ENCODE measurements at places on chromosomes 2 and 18.

- DNase-seq = no peak
Observed at GRCh38 chr2:11832531-11832930, 86.1 kb downstream of the LPIN1 start.

- DNase-seq = no peak
Observed at GRCh38 chr2:71122387-71123298, 7.4 kb downstream of the MCEE start.

- no peak for DNase-seq
Observed at GRCh38 chr18:11496526-11497172, 112.7 kb upstream of the SLC35G4 start.

DNA sequence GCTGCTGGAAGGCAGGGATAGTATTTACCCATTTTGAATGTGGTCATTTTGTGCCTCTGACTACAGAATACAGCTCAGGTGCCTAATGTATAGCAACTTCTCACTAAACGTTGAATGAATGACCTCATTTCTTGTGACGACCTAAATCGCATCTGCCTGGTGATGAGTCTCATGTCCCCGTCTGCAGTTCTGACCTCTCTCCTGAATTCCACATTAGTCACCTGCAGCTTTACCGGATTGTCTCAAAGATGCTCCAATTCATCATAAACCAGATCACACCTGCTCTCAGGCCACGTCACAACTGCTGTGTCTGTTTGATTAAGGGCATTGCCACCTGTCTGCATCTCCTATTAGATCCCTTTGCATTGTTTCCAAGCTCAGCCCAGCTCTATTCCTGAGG lies 133.6 kb upstream of the MYT1L start:
- no peak for DNase-seq

DNA sequence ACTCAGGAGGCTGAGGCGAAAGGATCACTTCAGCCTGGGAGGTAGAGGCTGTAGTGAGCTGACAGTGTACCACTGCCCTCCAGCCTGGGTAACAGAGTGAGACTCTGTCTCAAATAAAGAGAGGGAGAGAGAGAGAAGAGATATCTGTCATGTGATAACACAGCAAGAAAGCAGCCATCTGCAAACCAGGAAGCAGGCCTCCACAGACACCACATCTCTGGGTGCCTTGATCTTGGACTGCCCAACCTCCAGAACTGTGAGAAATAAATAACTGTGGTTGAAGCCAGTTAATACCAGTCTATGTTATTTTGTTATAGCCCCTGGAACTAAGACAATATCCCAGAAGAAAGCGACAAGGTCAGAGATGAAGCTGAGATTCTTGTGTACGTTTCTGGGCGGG lies 2.6 kb upstream of the CCDC68 start:
- no peak for DNase-seq

DNA sequence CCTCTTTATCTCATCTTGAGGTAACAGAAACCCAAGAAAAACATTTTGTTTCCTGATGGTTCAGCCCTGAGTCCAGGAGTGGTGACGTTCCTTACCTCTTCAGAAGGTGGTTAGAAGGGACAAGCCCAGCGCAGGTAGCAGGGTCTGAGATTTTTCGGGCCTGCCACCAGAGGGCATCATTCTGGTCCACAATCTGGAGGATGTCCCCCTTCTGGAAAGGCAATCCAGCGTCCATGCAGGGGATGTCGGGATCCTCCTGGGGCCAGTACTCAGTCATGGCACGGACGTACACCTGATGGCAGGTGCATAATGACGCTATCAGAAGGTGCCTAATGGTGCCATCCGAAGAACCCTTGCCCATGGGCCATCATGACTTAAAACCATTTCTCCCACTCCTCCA lies 17.7 kb downstream of the MPP4 start:
- DNase-seq = no peak

- DNase-seq = no peak
Observed at GRCh38 chr2:55932843-55933242, 9.3 kb upstream of the EFEMP1 start.

DNA sequence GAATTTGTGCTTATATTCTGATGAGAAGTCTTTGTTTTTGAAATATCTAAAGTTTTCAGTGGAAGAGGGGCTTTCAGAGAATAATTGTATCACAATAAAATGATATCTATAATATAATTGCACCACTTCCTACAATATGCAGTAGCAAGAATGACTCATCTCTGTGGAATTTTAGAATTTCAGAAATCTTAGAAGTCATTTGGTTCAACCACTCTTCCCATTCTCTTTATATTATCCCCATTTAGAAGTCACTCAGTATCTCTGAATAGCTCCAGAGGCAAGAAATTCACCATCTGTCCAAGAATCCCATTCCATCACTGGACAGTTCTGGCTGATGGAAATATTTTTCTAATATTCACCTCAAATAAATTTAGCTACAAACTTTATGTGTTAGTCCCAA lies 59.3 kb upstream of the CCDC68 start:
- no peak for DNase-seq

GRCh38 chr2:151289972-151290866 lies 751 bp upstream of the NMI start:
- DNase-seq = no peak

DNA sequence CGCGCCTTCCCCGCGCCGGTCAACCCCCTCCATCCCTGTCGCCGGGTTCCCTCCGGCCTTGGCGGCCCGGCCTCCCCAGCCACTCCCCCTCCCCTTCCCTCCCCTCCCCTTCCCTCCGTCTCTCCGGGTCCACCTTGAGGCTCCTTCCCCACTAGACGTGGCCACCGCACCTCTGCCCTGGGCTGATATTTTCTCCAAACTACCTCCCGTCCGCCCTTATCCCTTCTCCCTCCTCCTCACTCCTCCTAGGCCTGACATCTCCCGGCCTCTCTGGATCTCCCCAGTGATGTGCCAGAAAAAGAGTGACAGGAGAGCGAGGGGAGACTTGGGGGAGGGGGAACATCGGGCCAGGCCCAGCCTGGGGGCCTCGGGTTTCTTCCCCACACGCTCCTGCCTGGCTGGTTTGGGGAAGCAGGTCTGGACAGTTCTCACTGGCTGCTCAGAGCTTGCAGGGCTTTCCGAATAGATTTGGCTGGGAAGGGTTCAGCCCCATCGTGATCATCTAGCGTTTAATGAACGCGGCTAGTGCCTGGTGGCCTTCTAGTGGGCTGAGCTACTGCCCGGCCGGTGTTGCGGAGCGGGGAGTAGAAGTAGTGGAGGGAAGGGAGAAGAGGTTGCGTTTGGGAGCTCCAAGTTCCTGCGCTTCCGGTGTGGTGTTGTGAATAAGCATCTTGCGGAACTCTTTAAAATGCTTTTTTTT lies 641 bp downstream of the MAPRE3 start:
- no peak for DNase-seq

DNA sequence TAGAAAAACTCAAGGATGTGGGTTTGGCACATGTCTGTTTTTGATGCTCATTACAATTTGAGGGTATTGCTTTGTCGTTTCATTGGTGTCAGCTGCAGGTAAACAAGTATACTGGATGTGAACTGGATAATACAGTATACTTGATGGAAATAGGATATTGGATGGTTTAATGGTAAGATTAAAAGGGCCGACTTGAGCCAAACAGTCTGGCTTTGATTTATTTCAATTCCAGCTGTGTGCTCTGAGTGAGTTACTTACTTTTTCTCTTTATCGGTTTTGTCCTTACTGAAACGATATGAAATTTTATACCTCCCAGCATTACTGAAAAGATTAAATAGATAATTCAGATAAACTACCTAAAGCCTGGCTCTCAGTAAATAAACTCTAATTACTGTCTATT lies 227.6 kb downstream of the ASXL3 start:
- DNase-seq = no peak

- DNase-seq = no peak
Observed at GRCh38 chr2:171046048-171046560, 114.6 kb downstream of the TLK1 start.

- no peak for DNase-seq
Observed at GRCh38 chr2:11821705-11822104, 75.3 kb downstream of the LPIN1 start.

GRCh38 chr2:29802986-29803385 lies 118.4 kb downstream of the ALK start:
- DNase-seq = no peak

DNA sequence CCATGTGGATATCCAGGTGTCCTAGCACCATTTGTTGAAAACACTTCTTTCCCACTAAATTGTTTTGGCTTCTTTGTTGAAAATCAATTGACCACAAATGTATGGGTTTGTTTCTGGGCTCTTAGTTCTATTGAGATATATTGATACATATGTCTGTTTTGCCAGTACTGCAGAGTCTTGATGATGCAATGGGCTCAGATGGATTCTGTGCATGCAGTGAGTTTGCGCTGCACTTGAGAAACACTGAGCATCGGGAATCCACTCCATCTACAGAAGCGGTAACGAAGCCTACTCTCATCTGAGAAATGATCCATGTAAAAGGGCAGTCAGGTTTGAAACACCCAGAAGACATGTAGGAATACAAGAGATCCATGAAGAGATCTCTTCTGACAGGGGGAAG lies 21.9 kb upstream of the DNAJC10 start:
- DNase-seq = no peak

DNA sequence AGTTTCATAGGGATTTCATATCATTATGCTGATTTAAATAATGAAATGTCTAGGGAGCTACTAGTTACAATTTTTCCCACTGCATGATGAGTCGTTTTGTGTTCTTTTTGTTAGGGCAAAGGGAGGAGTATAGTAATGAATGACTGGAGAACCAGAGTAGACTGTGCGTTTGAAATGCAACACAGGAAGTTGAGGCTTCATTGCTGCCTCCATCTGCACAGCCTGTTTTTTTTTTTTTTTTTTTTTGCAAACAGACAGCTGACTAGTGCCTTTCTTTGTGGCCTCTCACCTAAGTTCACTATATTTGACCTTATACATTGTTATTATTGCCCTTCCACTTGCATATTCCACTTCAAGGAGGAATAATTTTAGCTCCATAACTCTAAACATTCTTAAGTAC lies 286.7 kb upstream of the LRRTM1 start:
- DNase-seq = no peak

GRCh38 chr2:23363831-23364230 lies 21.1 kb upstream of the KLHL29 start:
- DNase-seq = no peak

Data from activated CD8-positive, alpha-beta memory T cell treated with anti-CD3 and anti-CD28 coated beads for 48 hours (primary cell).